Heart right ventricle (tissue), 16 donors: ENCODE measurements at places on chromosomes 5 and 9. TPM values are rescaled to one million over a fixed set of nuclear protein-coding genes. Genes with fewer than 3 reads are reported as not detected.

GRCh38 chr5:157835041-157835440 lies 23.9 kb downstream of the CLINT1 start:
- DNase-seq, result no peak

- no peak for DNase-seq
Observed at GRCh38 chr9:110452227-110452801, 114.7 kb upstream of the TXNDC8 start.

DNA sequence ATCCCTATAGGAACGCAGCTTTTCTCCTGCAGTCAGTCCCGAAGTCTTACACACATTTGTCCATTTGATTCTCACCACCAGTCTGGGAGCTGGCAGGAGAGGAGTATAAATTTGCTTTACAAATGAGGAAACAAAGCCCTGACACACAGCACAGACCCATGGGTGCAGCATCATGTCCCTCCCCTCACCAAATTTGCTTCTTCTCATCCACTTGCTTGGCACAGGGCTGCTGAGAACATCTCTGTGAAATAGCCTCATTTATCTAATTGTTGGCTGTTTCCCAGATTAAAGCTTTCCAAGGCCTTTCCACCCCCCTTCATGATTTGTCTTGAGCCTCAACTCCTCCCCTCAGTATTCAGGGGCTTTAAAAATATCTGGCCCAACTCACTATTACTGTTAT lies 11.3 kb upstream of the ADRB2 start:
- DNase-seq, result no peak

Gene LCP2
- 6.1 TPM for total RNA-seq

- no peak for DNase-seq
Observed at GRCh38 chr5:116176121-116176520, 91.3 kb downstream of the COMMD10 start.

Gene ZNF454
- 1.8 TPM for total RNA-seq

Gene LIX1
- total RNA-seq, result not detected

Gene ACOT12
- total RNA-seq, result not detected

DNA sequence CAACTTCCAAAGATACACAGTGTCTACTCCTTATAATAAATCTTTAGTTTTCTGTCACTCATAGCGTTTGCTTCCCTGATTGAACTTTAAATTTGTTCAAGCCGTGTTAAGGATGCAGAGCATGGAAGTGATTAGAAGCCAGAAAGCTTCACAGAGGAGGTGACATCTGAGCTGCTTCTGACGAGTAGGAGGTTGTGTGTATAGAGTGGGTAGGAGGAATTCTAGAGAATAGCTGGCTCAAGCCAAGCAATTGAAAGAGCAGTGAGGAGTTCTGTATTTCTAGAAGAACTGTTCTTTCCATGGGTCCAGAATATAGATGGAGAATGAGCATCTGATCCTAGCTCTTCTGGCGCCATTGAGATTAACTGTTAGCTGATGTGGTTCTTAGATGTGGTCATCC lies 6.0 kb downstream of the NUDT2 start:
- no peak for DNase-seq

GRCh38 chr5:14708551-14708950 lies 44.0 kb downstream of the OTULIN start:
- DNase-seq, result no peak
